ENCODE measurements at places on chromosomes 7 and 10.

GRCh38 chr7:17599733-17600339 is 301.4 kb downstream of the AHR start:
- no peak for DNase-seq

- DNase-seq, result no peak
Observed at GRCh38 chr7:25985196-25985595, 166.8 kb upstream of the NFE2L3 start.

GRCh38 chr7:130893441-130893894 is 159.5 kb upstream of the KLF14 start:
- DNase-seq, result no peak

- DNase-seq, result no peak
Observed at GRCh38 chr10:3530346-3530745, 254.7 kb downstream of the KLF6 start.

GRCh38 chr10:78571891-78572290 is 496.9 kb upstream of the ZMIZ1 start:
- DNase-seq, result no peak

- DNase-seq, result peak; percentile 35
Observed at GRCh38 chr10:67697724-67698131, 1.7 kb upstream of the CTNNA3 start.

DNA sequence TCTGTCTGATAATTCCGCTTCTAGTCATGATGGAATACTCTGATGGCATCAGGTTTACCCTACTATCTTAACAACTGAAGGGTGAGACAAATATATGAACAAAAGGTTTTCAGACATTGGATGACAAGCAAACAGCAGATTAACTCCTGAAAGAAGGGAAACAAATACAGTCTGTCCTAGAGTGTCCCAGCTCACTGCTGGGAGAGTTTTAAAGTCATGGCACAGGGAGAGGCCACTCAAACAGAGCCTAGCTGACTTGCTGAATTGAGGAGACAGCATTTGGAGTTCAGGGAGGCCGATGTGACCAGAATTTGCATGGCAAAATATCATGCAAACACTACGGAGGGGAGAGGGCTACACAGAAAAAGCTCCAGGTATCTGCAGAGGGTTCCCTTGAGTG is 73.1 kb downstream of the MDH2 start:
- DNase-seq, result no peak

- DNase-seq, result no peak
Observed at GRCh38 chr10:118832241-118832651, 77.5 kb upstream of the CACUL1 start.

- no peak for DNase-seq
Observed at GRCh38 chr7:25481891-25482290, 253.6 kb upstream of the NPVF start.

DNA sequence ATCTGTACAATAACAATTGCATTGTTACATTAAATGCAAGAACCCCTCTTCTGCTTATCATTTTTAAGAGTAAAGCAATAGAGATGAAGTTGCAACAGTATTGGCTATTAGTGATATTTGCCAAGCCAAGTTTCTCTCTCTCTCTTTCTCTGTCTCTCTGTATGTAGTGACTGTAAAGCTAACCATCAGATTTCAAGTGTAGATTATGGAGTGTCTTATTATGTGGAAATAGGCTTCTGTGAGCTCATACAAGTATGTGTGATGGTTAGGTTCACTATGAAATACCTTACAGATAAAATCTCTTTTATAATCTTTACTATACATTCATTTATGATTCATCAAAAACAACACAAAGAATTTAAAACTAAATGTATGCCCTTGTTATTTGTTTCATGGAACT is 28.6 kb upstream of the NRP1 start:
- no peak for DNase-seq

DNA sequence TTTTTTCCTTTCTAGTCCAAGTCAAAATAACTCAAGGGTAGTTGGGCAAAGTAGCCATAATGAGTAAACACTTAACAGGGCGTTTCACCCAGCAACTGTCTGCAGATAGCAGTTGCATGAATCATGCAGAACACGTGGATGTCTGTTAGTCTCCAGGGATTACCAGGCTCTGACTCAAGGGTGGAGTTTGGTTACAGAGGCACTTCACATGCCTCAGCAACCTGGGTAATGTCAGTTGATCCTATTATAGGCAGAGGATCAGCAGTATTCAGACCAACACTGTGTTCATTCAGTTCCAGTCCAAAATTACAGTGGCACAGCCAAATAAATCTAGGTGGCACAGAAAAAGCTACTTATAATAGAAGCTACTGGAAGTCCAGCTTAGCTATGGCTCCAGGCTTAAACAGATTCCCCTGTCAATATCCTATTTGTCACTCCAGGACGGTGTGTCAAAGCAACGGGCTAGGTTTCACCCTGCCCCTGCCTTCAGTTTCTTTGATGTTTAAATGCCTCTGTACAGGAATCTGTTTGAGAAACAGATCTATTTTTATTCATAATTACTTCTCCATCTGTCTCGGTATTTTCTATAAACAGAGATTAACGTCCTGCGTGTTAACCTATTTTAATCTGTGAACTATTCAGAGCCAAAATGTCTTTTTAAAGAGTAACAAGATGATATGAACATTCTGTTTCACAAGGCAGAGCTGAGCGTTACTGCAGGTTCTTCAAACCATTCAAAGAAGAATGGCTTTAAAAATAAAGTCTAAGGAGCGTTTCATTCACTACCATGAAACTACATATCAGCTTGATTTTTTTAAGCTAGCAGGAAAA is 162.6 kb upstream of the AKR1E2 start:
- no peak for DNase-seq

DNA sequence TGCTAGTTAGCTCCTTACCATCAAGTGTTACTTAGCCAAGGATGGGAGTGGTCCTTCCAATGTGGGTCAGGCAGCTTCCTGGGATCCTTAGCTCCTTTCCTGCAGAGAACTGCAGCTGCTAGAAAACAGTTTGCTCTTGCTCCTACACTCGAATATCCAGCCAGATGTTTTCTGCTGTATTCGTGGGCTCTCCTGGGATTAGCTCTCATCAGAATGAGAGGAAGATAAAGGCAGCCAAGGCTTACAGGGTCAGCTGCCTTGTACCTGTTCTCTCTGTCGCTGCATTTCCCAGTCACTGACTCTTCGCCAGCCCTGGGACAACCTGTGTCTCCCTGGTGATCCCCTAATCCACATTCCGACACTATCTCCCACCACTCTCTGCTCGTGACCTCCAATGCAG is 29.0 kb downstream of the NEUROD6 start:
- no peak for DNase-seq

DNA sequence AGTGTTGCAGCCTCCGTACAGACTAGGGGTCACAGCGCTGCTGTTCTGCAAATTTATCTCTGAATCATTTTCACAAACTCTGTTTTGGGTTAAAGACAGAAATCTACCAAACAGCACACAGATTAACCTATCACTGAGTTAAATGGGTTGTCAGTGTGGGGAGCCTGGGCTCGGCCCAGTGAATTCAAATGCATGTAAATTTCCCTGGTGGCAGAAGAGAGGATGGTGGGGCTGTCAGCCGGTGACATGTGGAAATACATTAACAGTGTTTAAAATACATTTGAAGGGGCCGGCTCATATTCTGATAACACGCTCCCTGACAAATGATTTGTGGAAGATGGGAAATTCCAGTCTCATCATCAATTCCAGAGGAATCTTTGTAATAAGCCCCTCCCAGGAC is 309.6 kb upstream of the MKI67 start:
- DNase-seq, result no peak
